Panc1 (cell line): ENCODE measurements at places on chromosomes 5 and 9. TPM values are rescaled to one million over a fixed set of nuclear protein-coding genes. Genes with fewer than 3 reads are reported as not detected.

The CDH18 gene
- total RNA-seq: 7.0 TPM

The PLPP7 gene
- total RNA-seq: 3.3 TPM

The TEX53 gene
- not detected for total RNA-seq

The INSL6 gene
- not detected for total RNA-seq

The ITK gene
- total RNA-seq: 0.26 TPM

The LAMC3 gene
- 16.4 TPM for total RNA-seq

The GDNF gene
- not detected for total RNA-seq

The CNTNAP3B gene
- total RNA-seq: 8.1 TPM

The SERINC5 gene
- total RNA-seq: 70.6 TPM

The MCC gene
- 0.41 TPM for total RNA-seq

The RXFP3 gene
- not detected for total RNA-seq

- DNase-seq: no peak
Observed at GRCh38 chr5:161406880-161407279, 139.6 kb downstream of the GABRB2 start.

DNA sequence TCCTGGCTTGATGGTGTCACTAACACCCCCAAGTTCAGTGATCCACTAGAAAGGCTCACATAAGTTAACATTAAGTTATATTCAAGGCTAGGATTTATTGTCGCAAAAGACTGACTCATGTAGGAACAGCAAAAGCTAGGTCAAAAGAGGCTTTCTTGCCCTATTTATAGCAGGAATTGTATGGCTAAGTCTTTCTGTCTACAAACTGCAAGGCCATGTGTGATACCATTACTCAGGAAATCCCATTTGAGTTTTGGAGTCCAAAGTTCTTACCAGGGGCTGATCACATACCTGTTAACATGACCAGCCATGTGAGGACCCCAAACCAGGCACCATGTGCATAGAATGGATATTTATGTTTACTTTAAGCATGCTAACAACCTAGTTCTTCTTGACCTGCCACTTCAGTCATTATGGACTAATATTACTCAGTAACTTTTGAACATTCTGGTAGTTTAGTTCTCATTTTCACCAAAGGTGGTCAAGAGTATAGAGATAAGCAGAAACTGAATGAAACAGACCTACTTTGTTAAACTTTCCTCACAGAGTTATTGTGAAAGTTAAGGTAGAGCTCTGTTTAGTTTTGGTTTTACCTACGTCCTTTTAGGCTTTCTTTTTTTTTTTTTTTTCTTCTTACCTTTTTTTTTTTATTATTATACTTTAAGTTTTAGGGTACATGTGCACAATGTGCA is 281.1 kb downstream of the FER start:
- no peak for DNase-seq

DNA sequence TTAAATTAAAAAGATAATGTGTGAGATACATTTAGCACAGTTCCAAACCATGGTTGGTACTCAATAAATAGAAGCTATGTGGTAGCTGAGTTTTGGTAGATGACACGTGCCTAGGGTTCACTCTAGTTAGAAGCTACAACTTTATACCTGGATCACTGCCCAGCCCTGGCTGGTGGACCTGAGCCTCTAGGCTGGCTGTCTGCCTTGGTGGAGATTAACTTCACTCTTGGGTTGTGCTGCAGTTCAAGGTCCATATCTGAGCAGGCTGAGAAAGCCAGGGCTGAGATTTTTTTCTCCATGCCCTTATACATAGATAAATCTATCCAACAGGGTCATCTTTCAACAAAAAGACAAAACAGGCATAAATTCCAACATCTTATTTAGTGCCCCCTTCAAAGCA is 44.6 kb upstream of the SPDL1 start:
- DNase-seq: no peak

GRCh38 chr5:96683392-96683791 is 21.2 kb downstream of the CAST start:
- no peak for DNase-seq

DNA sequence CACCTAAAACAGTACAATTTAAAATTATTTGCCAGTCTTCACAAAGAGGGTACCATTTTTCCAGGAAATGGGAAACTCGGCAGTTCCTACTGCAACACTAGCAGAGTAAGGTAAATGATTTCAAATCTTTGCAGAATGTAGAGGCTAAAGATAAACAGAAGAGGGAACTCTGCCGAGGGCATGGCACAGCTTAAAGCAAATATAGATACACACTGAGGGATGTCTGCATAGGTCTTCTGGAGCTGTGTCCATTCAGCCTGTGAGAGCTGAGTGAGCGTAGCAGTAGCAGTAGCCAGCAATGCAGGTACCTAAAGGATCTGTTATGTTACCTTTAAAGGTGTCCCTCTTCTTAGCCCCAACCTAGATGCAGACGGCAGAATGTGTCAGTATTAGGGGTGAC is 17.5 kb downstream of the CDKL3 start:
- no peak for DNase-seq

GRCh38 chr5:111781200-111781599 is 24.2 kb upstream of the NREP start:
- no peak for DNase-seq

- DNase-seq: no peak
Observed at GRCh38 chr9:70160686-70161600, 97.8 kb upstream of the SMC5 start.

- DNase-seq: no peak
Observed at GRCh38 chr5:173697931-173698579, 81.6 kb upstream of the BOD1 start.

DNA sequence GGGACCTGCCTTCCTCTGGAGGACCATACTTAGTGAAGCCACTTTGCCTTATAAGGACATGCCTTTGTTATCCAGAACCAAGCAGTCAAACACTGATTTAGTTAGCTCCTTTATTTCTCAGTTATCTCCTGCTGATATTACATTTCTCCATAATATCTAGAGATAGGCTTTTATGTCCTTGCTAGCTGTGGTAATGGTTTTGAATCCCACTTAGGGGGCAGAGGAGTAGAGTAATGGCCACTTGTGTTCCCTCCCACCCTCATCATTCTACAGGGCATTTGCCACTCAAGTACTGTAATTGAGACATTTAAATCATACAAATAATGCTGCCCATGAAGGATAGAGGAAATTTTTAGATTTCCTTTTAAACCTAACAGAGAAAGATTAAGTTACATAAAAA is 80.9 kb downstream of the DOCK8 start:
- no peak for DNase-seq

- no peak for DNase-seq
Observed at GRCh38 chr5:58922461-58923171, 339.7 kb downstream of the RAB3C start.

GRCh38 chr5:82364497-82364896 is 86.3 kb upstream of the RPS23 start:
- DNase-seq: no peak

GRCh38 chr5:56511326-56511841 is 278.3 kb upstream of the ANKRD55 start:
- DNase-seq: no peak

- no peak for DNase-seq
Observed at GRCh38 chr5:111509119-111509518, 3.2 kb downstream of the STARD4 start.

- DNase-seq: no peak
Observed at GRCh38 chr9:96232539-96233241, 69.3 kb downstream of the HSD17B3 start.

- DNase-seq: no peak
Observed at GRCh38 chr5:110623874-110624273, 102.6 kb downstream of the TMEM232 start.

DNA sequence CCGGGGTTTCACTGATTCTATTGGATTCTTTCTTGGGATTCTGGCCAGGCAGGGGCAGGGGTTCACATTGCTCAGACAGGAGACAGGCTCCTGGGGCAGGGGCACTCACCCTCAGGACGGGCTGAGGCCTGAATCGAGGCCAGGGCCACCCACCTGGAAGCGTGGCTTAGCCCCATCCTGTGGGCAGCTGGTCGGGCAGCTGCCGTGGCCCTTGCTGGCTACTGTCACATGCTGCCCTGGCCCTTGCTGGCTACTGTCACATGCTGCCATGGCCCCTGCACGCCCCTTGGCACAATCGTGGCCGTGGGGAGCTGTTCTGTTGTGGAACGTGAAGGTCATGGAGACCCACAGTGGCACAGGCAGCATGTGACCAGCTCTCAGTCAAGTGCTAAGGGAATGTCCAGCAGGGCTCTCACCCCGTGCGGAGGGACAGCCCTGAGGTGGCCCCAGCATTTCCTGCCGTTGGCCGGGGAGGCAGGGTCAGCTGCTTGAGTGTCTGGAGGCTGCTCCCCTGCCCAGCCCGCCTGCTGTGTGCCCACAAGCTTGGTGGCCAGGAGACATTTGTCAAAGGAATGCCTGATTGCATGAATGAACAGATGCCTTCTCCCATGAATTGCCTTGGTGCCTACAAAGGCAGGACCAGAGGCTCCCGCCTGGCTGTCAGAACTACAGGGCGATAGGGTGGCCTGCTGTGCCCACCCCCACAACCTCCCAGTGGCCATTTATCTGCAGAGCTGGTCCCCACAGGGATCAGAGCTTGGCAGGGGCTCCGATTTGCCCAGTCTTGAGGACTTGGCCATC is 16.9 kb upstream of the TMEM250 start:
- no peak for DNase-seq

DNA sequence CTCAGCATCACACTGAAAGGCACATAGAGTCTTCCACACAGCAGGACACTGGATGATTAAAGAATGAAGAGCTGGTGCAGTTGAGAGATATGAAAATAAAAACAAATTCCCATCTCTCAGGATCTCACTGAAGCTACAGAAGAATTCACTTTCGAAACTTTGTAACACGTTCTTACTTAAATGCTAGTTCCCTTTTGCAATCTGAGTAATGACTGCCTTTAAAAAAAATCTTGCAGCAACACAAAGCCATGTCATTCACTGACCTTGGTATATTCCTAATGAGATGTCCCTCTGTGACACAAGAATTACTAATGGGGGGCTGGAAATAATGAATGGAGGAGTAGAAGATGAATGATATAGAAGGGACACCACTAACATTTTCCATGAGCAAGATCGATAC is 201.8 kb downstream of the GLIS3 start:
- DNase-seq: no peak
